GM23248 (cell line): ENCODE measurements at places on chromosomes 1 and 21. TPM values are rescaled to one million over a fixed set of nuclear protein-coding genes. Genes with fewer than 3 reads are reported as not detected.

- DNase-seq: peak; percentile 94
- 0 out of 2 replicates have a peak, but pooled peaks cover 1% of the 10 kb centered on the region for H3K4me1 ChIP-seq
- no peaks in the 10 kb centered on the region for H3K36me3 ChIP-seq
- peak overlapping the region; percentile 79 for H3K4me3 ChIP-seq
- H3K27me3 ChIP-seq: peaks cover 19% of the 10 kb centered on the region
Measured at GRCh38 chr21:31559368-31560119, 99.9 kb upstream of the SOD1 start.

The ATP1A4 gene
- total RNA-seq: not detected in 2 replicates

The PHF13 gene
- 21.3 and 21.5 TPM in 2 replicates for total RNA-seq

The PPIAL4G gene
- not detected in 2 replicates for total RNA-seq

The MRAP gene
- not detected in 2 replicates for total RNA-seq
